ENCODE measurements at places on chromosomes 7 and 10. TPM values are rescaled to one million over a fixed set of nuclear protein-coding genes. Genes with fewer than 3 reads are reported as not detected.

- DNase-seq = no peak
Observed at GRCh38 chr10:77613476-77614130, 24.0 kb downstream of the KCNMA1 start.

GRCh38 chr10:111107023-111107422 is 30.2 kb downstream of the ADRA2A start:
- DNase-seq = no peak

DNA sequence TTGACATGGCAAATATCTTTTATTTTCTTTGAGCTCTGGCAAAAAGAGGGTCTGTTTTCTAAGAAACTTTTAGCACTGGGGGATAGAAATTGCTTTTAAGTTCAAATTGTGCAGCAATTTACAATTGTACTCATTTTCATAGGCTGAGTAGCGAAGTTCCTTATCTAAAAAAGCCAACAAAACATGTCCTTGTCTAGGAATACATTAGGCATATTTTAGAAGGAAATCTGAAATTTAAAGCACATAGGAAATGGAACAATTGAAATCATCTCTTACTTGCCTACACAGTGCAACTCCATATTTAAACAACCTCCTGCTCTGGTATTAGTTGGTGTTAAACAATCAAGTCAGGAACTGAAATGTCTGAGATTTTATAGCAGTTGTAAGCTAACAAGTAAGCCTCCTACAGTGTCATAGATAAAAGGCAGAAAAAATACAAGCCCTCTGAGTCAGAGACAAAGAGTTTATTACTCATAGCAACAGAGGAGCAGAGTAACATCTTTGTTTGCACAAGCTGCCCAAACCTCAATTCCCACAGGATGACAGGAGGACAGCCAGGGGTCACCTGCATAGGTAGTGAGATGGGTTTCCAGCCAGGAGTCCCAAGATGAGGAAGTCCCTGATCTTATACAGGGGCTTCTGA is 280.2 kb upstream of the HGF start:
- no peak for DNase-seq

DNA sequence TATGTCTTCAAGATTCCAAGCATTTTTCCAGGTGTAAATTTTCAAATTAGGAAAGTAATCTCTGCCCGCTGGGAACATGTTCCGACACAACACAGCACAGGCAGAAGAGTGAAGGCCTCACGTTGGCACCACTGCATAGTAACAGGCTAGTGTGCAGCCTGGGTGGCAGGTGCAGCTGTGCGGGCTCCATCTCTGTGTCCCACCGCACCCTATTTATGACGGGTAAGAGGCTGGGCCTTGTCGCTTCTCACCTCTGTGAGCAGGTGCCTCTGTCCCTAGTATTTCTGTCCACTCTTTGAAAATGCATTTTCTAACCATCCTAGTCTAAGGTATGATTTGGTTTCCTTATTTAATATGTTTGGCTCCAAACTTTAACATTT is 24.1 kb downstream of the VIPR2 start:
- no peak for DNase-seq

DNA sequence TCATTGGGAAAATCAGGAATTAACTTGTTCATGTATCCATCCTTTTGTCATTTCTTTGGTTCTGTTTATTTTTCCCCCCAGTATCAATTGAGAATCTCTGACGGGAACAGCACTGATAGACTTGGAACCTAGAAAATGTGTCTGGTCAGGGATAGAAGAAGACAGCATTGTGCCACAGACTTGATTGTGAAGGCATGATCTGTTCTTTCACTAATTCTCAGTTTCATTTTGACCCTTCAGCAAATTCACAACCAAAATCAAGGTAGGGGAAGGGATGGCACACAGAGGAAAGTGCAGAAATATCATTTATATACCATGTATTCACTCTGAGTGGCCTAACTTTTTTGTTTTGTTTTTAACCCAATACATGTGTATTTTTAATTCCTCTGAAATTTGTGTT is 106.8 kb downstream of the WNT2 start:
- no peak for DNase-seq

GRCh38 chr10:108598320-108598695 is 1325.0 kb downstream of the XPNPEP1 start:
- no peak for DNase-seq

DNA sequence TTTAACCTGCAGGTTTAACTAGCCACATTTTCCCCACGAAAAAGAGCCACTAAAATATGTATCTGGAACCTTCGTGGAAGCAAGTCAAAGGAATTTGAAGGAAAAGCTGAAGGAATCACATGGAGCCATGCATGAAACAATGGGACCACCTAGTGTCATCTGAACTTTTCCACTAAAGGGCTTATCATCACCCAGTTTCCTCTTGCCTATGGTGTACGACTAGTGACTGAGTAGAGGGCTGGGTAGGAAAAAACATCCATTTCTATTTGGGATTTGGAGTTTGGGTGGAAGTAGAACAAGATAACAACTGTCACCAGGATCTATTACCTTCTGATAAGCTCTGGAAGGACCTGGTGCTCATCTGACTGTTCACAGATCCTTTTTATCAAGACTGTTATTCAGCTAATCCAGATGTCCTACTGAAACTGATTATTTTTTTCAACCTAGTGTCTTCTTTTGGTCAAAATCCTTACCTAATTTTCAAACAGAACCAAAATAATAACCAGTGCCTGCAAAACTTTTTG is 153.2 kb upstream of the COL1A2 start:
- DNase-seq = no peak

The GIMAP4 gene
- 288 TPM for total RNA-seq

The DGKI gene
- not detected for total RNA-seq

The ARHGEF5 gene
- total RNA-seq = 7.6 TPM

The PPP1R17 gene
- total RNA-seq = not detected

The BTBD16 gene
- total RNA-seq = not detected

The MNX1 gene
- total RNA-seq = not detected

The FAM237B gene
- total RNA-seq = not detected

The MBL2 gene
- total RNA-seq = not detected
